ENCODE measurements at places on chromosomes 12 and 14.

GRCh38 chr12:104234926-104235499 is 19.4 kb downstream of the TXNRD1 start:
- no peak for DNase-seq

DNA sequence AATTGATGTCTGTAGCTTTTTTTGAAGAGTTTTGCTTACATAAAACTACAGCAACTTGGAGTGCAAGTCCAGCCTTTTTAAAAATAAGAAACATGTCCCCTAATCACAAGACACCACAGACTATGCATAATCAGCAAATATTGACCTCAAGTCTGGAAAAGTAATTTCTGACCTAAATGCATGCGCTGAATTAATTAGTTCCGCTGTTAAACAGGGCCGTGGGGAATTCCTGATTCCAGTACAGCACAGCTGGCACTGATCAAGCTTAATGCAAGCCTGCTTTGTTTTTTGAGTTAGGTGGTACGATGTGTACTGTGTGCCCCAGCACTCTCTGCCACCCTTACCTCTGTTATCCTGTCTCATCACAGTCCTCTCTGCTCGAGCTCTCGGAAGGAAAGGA is 9.2 kb downstream of the MLH3 start:
- no peak for DNase-seq

- DNase-seq, result no peak
Observed at GRCh38 chr12:59004456-59004855, 84.2 kb upstream of the LRIG3 start.

DNA sequence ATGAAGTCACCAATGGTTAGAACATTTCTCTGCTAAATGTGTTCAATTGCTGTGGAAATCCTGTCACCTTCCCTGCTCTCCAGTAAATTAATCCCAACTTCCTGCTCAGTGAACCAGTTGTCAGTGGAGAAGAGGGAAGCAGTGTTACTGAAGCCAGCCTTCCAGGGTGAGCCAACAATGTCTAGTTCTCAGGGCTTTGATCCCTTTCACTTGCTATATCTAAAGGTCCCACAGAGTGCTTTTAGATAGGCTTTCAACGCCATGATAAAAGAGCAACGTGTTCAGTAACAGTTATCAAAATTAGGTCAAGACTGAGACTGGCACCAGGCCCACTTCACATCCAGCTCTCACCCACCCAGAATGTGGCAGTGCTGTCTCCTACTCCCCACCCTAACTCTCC is 139.7 kb downstream of the KCNH5 start:
- no peak for DNase-seq

- DNase-seq, result peak; percentile 94
Observed at GRCh38 chr12:57229634-57230380, at the start of gene SHMT2. Gene SHMT2, plus strand, starts transcription at chr12:57229711. Its CDS starts 68 bp downstream, at chr12:57229779.

- peak; percentile 55 for DNase-seq
Observed at GRCh38 chr12:48618541-48618940, 48.7 kb upstream of the LALBA start.

DNA sequence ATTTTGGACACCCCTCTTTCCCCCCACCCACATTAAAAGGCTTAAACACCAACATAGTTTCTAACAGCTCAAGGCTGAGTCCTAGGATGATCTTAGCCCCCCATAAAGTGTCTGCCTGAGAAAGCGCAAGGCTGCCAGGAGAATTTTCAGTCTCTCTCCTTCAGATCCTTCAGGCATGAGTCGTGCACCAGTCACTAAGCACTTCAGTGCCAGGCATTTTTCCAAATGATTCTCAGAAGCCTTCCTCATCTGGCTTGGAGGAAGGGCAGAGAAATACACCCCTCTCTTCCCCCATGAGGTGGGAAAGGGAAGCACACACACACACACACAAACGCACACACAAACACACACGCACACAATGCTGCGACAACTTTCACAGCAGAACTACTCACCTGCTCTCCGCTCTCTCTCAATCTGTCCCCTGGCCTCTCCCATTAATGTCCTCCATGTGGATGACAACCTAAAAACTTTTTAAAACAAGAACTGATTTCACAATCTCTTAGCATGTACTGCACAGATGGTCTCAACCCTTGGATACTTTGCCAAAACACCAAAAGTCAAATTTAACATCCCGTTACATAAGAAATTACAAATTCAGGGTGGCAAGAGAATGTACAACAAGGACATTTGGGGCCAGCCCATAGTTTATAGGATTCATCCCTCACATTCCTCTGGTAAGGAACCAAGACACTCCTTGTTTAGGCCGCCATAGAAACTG is 49.8 kb downstream of the CKAP4 start:
- no peak for DNase-seq

GRCh38 chr12:89244536-89244935 is 107.8 kb downstream of the DUSP6 start:
- DNase-seq, result peak; percentile 21

DNA sequence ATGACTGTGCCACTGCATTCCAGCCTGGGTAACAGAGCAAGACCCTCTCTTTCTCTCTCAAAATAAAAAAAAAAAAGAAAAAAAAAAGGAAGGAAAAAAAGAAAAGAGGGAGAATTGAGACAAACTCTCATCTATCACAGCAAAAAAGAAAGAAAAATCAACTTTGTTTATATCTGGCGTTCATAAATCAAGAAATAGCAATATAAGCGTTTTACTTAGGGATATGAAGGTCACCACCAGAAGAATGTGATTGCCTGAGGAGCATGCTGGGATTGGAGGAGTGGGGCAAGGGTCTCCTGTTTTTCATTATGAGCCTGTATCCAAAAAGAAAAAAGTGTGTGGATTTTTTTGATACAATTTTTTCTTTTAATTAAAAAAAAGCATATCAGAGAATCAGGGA is 78.4 kb downstream of the HECTD4 start:
- DNase-seq, result no peak

- DNase-seq, result no peak
Observed at GRCh38 chr12:31016057-31016456, 57.6 kb upstream of the DDX11 start.

GRCh38 chr12:27193106-27193505 is 51.0 kb upstream of the STK38L start:
- DNase-seq, result no peak

GRCh38 chr12:28079539-28079938 is 107.0 kb upstream of the PTHLH start:
- no peak for DNase-seq

DNA sequence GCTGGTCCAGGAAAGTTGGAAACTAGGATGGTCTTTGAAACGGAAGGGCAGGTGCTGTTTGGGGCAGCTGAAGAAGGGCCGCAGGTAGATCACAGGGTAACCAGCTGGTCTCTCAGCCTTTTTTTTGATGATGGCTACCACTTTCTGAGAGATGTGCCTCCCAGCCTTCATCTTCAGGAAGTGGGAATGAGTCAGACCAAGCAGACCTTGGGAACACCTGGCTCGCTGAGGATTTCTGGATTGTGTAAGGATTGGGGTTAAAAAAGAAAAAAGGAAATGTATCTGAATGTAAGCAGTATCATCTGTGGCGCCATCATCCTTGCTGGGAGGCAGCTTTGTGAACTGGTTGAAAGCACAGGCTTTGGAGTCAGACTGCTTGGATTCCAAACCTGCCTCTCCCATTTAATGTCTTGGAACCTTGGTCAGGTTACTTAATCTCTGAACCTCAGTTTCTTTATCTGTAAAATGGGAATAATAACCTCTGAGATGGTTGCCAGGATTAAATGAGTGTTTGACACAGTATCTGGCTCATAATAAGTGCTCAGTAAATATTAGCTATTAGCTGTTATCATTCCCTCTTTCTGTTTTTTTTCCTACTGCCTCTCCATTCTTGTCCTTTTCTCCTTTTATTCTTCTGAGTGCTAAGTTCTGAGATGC is 1.7 kb downstream of the PRPF40B start:
- DNase-seq, result no peak

GRCh38 chr14:36320897-36321381 is 502 bp upstream of the MBIP start:
- no peak for DNase-seq

- DNase-seq, result no peak
Observed at GRCh38 chr14:75769047-75769685, 108.1 kb downstream of the TTLL5 start.

DNA sequence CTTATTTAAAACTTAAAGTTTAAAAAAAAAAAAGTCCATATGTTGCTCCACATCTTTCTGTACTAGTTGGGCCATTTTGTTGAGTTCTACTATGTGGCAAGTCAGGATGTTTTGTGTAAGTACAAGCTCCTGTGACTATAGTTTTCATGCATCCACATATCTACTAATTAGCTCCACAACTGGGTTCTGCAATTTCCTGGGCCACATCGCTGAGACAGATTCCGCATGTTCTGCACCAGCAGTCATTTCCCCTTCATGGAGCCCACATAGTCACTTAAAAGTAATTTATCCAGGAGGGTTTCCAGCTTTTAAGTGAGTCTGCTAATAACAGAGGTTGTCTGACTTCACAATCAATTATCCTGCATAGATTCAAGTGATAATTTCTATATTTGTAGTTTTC is 461.4 kb downstream of the ZFP36L1 start:
- no peak for DNase-seq

- no peak for DNase-seq
Observed at GRCh38 chr12:66903782-66904396, 225.0 kb upstream of the GRIP1 start.

- DNase-seq, result no peak
Observed at GRCh38 chr12:112023759-112024396, 10.7 kb downstream of the ERP29 start.

DNA sequence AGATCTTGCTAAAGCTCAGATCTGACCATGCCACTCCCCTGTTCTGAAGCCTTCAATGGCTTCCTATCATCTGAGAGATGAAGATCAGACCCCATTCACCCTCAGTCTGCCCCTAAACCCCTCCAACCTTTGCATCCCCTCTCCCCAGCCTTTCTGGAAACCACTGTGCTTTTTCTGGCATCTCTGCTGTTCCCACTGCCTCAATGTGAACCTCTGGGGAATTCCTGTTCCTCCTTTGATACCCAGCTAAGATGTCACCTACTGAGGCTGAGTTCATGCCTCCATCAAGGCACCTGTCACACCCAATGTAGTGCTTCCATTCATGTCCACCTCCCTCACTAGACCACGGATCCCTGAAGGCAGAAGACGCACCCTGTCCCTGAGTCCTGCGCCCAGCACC is 19.3 kb downstream of the CYP46A1 start:
- no peak for DNase-seq

GRCh38 chr14:92991536-92991935 is 68.6 kb downstream of the CHGA start:
- DNase-seq, result no peak

DNA sequence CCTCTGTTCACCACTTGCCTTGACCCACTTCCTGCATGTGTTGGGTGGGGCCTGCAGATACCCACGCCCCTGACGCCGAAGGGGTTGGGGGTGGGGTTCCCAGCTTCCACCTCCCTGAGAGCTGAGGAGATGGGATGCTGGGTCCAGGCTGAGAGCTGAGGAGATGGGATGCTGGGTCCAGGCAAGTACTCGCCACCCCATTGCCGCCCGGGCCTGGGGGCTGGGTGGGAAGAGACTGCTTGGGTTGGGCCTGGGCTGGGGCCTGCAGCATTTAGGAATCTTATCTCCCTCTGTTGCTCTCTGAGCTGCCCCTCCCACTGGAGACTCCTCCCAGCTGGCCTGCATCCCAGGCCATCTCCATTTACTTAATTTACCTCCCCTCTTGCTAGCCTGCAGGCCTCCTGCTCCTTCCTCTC is 17.4 kb downstream of the TEAD4 start:
- DNase-seq, result no peak

DNA sequence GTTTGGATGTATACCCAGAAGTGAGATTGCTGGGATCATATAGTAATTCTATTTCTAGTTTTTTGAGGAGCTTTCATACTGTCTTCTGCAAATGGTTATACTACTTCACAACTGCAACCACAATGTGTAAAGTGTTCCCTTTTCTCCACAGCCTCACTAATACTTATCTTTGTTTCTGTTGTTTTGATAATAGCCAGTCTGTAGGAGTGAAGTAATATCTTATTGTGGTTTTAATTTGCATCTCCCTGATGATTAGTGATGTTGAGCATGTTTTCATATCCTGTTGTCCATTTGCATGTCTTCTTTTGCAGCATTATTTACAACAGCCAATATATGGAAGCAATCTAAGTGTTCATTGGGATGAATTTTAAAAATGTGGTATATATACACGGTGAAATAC is 29.9 kb downstream of the GABARAPL1 start:
- DNase-seq, result no peak

DNA sequence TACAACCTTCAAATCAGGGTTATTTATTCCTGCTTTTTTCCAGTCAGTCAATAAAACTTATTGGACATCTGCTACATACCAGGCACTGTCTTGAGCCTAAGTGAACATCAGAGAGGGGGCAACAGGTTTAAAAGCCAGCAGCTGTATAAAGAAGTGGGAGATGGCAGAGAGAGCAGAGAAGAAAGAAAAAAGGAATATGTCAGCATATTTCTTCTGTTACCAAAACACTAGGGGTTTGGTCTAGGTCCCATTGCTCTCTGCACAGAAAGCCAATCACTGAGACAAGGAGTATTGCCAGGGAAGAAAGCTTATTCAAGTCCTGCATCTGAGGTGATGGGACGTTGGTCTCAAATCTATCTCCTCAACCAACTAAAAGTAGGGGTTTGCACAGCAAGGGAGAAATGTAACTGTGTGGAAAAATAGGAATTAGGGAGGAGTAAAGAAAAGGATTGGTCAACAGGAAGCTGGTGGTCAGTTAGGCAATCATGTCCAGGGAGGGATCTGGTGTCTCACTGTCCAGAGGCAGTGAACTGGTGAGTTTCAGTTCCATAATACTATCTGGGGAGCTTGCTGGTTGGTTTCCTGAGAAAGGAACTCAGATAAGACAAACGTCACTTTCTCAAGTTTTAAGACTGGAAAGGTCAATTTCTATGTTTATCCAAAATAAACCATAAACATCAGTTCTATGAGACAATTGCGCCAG is 107.5 kb downstream of the PHLDA1 start:
- DNase-seq, result no peak

GRCh38 chr12:90888316-90888715 is 66.7 kb downstream of the CCER1 start:
- DNase-seq, result no peak

DNA sequence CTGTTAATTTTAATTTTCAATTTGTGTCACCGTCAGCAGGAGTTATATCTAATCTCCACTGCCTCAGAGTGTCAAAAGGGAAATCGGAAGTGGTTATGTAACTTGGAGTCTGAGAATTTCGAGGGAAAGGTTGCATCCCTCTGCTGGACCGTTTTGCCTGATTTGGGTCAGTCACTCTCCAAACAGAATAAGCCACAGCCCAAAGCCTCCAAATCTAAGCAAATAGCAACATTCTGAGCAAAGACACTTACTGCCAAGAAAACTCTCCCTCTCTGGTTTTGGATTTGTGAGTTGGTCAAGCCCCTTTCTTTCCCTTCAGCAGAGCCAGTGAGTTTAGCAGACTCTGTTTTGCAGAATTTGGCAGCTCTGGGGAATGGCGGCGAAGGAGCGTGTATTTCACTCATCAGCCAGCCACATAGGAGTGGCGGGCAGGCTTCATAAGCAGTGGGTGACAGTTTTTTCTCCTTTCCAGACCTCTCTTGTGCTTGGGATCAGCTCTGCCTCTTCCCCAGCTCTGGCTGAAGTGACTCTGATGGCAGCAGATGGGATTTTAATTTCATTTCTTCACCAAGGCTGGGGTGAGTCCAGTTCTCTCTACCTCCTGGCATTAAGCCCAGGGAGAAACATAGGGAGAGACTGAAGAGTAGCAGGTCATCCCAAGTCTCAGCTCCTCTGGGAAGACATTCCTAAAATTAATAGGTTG is 218.7 kb upstream of the NOS1 start:
- DNase-seq, result no peak

All from CD4-positive, alpha-beta T cell treated with Interferon gamma for 1 hour (primary cell).